NCI-H526 (cell line): ENCODE measurements at places on chromosomes 1 and 21.

GRCh38 chr1:167060141-167061072, 29.8 kb downstream of the GPA33 start:
- DNase-seq: peak; percentile 47

- no peak for DNase-seq
These were observed 434.6 kb upstream of the ADGRL2 start for GRCh38 chr1:81366173-81366572.

- no peak for DNase-seq
These were observed 17.2 kb upstream of the CXADR start for GRCh38 chr21:17495680-17496079.

- no peak for DNase-seq
These were observed 19.3 kb downstream of the MIIP start for GRCh38 chr1:12038356-12039163.

DNA sequence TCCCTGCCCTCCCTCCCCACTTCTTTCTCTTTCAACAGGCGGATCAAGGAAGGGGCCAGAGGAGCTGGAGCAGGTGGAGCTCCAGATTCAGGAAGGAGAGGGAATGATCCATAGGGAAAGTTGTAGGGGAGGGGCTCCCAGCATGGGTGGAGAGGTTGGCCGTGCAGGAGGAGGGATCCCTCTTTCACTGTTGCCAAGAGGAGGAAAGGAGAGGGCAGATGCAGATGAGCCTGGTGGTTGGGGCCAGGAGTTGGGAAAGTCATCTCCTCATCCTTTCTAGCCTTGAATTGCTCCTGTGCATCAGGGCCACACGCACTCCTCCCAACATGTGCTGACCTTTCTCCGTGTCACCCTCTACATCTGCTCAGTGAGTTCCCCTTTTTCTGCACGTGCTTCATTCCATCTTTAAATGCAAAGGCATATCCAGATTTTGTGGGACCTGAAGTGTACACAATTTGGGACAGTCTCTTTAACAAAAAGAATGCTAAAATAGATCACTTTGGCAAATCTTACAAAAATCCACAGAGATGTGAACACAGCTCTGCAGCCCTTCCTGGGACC, 32.4 kb downstream of the ZBTB18 start:
- DNase-seq: no peak

DNA sequence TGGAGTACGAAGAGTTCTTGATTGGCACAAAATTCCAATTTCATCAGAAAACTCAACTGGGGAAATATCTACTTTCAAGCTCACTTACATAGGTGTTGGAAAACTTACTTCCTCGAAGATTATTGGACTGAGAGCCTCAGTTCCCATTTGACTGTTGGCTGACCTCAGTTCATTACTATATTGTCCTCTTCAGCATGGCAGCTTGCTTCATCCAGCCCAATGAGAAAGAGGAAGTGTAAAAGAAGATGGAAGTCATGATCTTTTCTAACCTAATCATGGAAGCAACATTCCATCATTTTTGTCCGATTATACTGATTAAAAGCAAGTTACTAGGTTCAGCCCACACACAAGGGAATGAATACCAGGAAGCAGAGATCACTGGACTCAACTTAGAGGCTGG, 49.4 kb downstream of the HSD3B1 start:
- no peak for DNase-seq

DNA sequence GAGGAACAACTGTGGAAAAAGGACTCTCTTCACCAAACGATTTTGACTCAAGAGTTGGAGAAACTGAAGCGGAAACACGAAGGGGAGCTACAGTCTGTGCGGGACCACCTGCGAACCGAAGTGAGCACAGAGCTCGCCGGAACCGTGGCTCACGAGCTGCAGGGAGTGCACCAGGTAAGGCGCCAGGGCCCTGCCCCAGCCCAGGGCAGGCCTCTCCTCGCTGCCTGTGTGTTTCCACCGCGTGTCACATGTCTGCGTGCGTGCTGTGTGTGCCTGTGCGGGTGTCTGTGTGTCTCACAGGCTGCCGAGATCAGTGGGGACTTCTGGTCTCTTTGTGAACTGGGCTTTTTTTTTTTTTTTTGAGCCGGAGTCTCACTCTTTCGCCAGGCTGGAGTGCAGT, 43.0 kb downstream of the PCNT start:
- DNase-seq: no peak

DNA sequence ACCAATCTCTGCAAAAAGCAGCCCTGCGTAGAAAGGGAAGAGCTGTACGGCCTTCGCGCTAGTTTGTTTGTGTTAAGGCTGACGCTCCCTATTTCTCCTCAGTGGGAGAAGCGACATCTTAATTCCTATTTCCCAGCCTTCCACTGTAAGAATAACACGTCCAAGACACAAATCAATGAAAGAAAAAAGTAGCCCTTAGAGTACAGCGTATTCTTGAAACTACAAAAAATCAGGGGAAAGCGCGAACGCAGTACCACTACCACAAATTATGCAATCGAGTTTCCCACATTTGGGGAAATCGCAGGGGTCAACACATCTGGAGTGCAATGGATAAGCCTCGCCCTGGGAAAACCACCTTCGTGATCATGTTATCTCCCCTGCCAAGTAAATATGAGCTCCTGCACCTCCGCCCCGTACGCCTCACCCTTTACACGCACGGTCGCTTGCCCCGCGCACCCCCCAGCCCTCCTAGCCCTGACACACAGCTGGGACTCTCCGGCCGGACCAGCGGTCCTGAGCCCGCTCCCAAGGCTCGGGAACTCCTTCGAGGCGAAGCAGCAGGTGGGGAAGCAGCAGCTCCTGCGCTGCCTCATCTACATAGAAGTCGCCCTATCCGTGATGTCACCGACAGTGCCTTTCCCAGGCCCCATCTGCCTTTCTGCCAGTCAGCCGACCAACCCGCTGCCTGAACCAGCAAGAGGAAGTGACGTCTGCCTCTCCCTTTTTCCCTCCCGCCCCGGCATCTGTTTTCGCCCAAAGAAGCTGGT, 94.7 kb downstream of the PPIAL4G start:
- peak; percentile 98 for DNase-seq

- peak; percentile 89 for DNase-seq
These were observed 18.6 kb upstream of the RGS8 start for GRCh38 chr1:182702826-182703524.

- no peak for DNase-seq
These were observed 2.0 kb downstream of the CAMK2N1 start for GRCh38 chr1:20483833-20484518.

DNA sequence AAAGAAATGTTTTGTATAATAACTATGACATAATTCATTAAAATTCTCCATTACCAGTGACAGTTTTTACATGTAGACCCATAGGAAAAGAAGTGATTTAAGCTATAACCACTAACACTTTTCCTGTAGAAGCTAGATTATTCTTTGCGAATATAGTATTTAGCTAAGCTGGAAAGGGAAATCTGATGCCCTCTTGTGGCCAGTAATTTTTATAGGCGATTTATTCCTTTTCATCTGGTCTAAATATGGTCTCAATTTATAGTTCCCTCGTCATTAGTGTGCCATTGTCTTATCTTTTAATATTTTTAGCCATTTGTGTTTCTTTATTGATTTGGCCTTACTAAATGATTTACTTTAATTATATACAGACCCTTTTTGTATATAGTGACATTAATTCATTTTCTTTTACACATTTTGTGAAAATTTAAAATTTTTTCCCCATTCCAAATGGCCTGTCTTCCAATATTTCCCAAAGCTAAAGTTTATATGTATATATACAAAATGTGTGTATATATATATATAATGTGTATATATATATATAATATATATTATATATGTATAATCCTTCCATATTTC, 26.7 kb downstream of the BTG3 start:
- DNase-seq: peak; percentile 68

- DNase-seq: no peak
These were observed 23.5 kb downstream of the PROK1 start for GRCh38 chr1:110474444-110474843.

DNA sequence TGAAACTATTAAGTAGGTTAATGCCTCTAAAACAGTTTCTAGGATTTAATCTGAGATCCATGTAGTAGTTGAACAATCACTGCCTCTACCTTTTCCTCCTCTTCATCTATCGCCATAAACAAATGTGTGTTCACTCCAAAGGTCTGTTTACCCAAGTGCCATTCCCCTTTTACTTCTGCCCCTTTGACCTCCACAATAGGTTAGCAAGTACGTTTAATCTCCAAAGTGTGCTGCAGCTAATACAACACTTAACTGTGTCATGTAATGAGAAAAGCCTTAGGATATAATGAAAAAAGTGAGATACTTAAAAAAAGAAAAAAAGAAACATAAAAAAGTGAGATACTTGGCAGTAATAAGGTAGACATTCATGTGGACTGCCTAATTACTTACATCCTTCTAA, 28.2 kb downstream of the GPBP1L1 start:
- DNase-seq: no peak

DNA sequence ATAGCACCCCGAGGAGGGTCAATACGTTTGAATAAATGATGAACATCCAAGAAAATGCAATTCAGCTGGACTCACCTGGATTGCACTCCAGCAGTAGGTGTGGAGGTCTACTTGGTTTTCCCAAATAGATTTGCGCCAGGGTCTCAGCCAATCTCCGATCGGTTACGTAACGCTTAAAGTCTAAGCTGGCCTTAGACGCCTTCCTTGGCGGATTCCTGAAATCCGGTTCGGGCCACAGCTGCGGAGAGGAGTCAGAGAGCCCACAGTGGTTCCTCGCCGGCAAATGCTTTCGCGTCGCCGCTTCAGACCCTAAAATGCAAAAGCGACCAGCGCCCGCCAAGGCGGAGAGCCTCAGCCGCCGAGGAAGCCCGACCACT, 322 bp downstream of the TFB2M start:
- peak; percentile 48 for DNase-seq

DNA sequence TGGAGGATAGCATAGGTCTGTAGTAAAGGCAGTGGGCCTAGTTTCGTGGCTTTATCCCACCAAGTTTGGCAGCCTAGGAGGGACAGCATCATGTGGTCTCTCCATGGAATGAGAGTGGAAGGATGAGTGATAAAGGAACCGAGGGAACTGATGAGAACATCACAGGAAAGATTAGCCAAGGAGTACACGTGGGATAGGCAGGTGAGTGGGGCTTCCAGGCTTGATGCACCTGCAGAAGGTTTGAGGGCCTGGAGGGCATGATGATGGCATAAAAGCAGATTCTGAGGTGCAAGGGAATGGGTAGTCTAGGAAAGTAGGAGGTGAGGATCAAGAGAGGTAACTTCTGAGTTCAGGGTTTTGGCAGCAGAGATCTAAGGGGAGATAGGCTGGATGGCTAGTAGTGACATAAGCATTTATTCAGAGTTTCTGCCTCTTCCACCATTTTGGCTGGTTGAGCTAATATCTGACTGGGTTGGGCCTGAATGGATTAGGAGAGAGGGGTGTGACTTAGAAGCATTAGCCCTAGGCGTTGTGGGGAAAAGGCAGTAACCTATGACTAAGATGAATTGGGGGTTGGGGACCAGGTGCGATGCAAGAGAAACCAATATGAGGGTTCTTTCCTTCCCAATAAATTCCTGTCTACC, 9.1 kb downstream of the PTGFRN start:
- no peak for DNase-seq

GRCh38 chr1:91057784-91058183, 35.9 kb upstream of the ZNF644 start:
- no peak for DNase-seq

GRCh38 chr1:236848274-236848923, 53.3 kb downstream of the MTR start:
- DNase-seq: no peak

GRCh38 chr1:31004231-31004621, 61.3 kb downstream of the PUM1 start:
- no peak for DNase-seq

- DNase-seq: no peak
These were observed 48.5 kb downstream of the AJAP1 start for GRCh38 chr1:4702932-4703331.

- DNase-seq: no peak
These were observed 285.6 kb downstream of the CACNA1E start for GRCh38 chr1:181768930-181769280.

DNA sequence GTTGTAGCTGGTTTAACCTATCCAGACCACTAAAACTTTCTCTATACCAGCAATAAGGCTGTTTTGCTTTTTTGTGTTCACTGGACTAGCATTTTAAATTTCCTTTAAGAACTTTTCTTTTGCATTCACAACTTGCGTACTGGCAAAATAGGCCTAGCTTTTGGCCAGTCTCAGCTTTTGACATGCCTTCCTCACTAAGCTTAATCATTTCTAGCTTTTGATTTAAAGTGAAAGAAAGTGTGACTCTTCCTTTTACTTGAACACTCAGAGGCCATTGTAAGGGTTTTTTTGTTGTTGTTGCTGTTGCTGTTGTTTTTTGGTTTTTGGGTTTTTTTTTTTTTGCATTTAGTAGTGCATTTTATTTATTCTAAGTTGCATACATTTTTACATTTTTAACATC, 15.2 kb downstream of the RPAP2 start:
- no peak for DNase-seq

GRCh38 chr21:39198800-39199199, 15.5 kb upstream of the PSMG1 start:
- DNase-seq: no peak

GRCh38 chr1:117892512-117892911, 36.9 kb downstream of the GDAP2 start:
- no peak for DNase-seq

GRCh38 chr1:20885121-20885520, 98.0 kb upstream of the HP1BP3 start:
- DNase-seq: no peak

DNA sequence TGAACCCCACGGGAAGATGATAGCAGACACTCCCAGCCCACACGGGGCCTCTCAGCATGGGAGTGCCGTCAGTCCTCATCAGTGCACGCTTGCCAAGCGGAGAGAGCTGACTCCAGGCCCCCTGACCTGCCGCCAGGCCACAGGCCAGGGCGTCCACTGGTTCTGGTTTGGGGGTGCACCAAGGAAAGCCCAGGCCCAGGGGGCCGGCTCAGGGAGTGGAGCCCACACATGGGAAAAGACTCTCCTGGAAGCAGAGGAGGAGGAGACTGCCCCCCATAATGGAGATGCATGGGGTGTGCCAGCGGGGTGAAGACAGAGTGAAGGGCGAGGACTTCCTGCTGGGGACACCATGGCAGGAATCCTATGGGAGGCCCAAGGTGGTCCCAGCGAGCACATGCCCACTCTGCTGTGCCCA, 6.4 kb downstream of the TRIM11 start:
- no peak for DNase-seq

GRCh38 chr1:23574265-23574754, 15.0 kb upstream of the ID3 start:
- no peak for DNase-seq

- DNase-seq: peak; percentile 21
These were observed 45.3 kb upstream of the EDN2 start for GRCh38 chr1:41529621-41530395.

- no peak for DNase-seq
These were observed 81.9 kb downstream of the SIM2 start for GRCh38 chr21:36780861-36781260.

- DNase-seq: no peak
These were observed 69.9 kb upstream of the DR1 start for GRCh38 chr1:93275634-93276295.
